Hematopoietic multipotent progenitor cell treated with erythropoietin and hydrocortisone succinate and interleukin-3 and kit ligand, for 4 days (in vitro differentiated cells): ENCODE measurements at places on chromosomes 16 and 17.

DNA sequence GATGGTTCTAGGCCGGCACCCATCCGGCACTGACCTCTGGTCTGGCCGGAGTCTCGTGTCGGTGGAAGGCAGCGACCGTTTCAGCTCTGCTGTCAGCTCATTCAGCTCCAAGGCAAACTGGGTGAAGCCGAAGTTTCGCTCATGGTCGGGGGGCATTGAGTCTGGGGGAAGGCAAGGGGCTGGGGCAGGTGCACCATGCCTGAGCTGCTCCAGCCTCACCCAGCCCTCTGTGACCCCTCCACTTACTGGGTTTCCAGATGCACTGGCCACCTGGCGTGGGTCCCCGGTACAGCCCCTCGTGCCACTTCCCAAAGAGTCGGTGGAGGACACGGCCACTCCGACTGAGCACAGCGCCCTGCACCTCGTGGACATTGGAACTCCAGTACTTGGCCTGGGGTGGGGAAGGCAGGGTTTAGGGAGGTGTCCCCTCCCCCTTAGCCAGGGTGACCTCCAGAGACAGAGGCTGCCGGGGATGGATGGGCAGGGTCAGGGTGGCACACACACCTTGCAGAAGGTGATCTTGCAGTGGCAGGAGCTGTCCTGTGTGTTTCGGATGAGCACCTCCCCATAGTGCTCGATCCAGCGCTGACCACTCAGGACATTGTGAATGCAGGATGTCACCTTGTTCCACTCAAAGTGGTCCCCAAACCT is 12.6 kb downstream of the OSBPL7 start:
- no peak for DNase-seq

GRCh38 chr16:351804-352520 is 561 bp downstream of the AXIN1 start:
- peak; percentile 53 for DNase-seq

DNA sequence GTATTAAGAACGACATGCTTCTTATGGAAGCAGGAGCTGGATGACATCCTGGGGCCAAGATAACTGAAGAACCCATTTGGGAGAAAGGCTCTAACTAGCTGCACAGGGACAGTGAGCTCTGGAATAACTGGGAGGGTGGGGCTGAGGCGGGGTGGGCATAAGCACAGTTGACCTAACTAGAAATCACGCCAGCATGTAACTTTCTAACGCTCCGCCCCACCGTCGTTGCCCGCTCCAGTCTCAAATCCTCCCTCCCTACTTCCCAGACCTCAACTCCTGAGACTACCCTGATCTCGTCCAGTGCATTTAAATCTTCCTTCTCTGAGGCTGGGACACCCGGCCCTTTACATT is 436 bp downstream of the PHB1 start:
- DNase-seq = no peak

GRCh38 chr16:50201787-50202186 is 48.7 kb downstream of the TENT4B start:
- DNase-seq = no peak

DNA sequence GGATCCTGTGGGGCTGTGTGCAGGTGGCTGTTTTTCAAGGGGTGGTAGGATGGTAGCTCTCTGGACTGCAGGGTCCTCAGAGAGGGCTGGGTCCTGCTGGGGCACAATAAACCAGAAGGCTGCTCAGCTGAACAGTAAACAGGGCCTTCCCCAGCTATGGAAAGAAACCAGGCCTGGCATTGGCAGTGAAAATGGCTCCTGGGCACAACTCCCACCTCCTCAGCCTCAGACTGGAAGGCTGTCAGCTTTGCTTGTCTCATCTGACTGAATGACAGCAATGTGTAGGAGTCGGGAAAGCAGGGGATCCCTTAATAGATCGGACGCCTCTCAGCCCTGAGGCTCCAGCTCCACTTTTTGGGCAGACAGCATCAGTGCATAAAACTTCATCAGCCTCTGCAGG is 59.8 kb upstream of the NLRP1 start:
- DNase-seq = no peak

- no peak for DNase-seq
Observed at GRCh38 chr17:30340801-30341356, 7.0 kb upstream of the TMIGD1 start.

GRCh38 chr16:25868706-25869370 is 177.1 kb downstream of the HS3ST4 start:
- no peak for DNase-seq

DNA sequence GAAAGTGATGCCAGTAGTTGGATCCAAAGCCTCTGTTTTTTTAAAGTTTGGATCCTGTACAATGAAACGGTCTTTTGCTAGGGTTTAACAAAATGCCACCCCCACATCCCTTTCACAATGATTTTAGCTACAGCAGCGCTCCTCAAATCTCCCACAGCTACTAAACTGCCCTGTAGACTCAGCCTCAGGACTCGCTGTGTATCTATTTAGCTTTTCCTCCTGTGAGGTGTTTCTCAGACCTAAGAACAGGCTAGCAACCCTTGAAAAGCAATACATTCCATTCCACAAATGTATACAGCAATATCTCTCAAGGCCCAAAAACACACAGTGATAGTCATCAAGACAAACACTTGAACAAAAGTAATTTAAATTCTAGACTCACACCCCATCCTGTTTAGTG is 206.4 kb downstream of the ZFHX3 start:
- no peak for DNase-seq

DNA sequence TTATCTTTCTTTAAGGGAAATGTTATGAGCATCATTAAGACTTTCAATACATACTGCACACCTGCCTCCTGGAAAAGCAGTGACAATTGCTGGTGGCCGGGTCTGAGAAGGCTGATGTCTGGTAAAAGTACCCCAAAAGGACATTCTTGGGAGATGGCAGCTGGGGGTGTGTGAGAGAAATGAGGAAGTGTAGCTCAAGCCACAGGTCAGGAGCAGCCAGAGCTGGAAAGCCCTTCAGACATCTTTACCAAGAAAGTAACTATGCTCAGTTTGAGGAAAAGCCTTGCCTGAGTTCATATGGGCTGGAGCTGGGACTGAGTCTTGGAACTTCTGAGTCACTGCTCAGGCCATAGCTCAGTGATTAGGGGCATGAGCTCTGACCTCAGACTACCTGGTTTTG is 94.7 kb upstream of the N4BP1 start:
- no peak for DNase-seq

DNA sequence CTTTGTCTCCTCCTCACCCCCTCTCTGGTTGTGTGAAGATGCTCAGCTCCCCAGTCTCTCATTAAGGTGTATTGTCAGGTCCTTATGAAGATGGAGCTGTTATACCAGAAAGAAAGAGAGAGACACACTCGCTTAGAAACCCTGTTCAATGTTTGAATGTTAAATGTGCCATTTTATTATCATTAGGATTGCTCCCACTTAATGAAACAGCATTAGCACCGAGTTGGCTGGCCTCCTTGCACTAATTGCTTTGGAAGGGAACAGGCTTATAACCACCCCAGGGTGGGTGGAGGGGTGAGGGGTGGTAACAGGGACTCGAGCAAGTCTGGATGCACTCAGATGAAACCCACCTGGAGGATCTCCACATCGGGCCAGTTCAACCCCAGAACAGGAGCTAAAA is 14.4 kb downstream of the PIPOX start:
- DNase-seq = no peak

- no peak for DNase-seq
Observed at GRCh38 chr17:45681706-45682105, 102.4 kb upstream of the CRHR1 start.

DNA sequence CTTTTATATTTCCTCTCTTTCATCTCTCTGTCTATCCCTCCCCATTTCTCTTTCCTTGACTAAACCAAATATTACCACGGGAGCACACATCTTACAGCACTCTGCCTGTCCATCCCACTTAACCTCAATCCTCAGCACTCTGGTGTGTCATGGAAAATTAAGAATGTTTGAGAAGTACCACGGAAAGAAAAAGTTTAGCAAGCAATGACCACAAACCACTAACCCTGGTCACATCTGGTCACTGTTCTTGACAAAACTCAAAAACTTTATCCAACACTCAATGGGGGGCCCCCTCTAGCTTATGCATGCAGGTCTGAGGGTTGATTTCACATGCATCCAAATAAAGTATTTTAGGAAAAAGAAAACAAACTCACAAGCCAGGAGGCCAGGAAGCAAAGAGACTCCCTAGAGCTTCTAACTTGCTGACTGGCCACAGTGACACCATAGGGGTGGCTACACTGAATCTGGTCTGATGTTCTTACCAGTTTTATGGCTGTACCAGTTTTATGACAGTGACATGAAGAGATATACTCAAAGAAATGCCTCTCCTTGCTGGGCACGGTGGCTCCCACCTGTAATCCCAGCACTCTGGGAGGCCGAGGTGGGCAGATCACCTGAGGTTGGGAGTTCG is 229.2 kb downstream of the STX8 start:
- DNase-seq = peak; percentile 66

DNA sequence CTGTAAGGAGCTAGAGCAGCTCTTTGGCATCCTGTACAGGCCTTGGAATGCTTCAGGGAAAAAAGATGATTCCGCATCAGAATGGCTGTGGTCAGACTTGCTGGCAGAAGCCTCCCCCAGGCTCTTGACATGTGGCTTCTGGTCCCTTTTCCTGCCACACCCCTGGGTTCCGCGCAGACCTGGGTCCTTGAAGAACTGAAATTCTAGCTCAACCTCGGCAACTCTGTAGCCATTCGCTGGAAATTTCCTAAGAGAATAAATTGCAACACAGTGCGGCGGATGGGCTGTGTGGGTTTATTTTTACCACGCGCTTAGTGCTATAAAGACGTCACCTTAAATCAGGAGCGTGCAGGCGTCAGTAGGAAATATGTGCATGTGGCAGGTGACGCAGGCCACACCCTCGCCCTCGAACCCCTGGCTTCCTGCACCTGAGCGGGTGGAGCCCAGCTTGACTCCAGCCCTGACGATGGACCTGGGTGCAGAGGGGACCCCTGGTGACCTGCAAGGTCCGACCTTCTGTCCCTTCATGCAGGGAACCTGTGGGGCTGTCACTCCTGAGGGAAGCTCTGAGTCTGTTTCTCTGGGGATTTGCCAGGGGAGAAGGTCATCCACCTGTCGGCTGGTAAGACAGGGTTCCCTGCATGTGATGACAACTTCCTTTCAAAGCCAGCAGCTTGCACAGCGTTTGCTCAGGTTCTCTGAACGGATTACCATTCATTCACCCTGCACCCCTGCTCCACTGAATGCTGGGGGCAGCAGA is 46.3 kb downstream of the METRNL start:
- peak; percentile 73 for DNase-seq

DNA sequence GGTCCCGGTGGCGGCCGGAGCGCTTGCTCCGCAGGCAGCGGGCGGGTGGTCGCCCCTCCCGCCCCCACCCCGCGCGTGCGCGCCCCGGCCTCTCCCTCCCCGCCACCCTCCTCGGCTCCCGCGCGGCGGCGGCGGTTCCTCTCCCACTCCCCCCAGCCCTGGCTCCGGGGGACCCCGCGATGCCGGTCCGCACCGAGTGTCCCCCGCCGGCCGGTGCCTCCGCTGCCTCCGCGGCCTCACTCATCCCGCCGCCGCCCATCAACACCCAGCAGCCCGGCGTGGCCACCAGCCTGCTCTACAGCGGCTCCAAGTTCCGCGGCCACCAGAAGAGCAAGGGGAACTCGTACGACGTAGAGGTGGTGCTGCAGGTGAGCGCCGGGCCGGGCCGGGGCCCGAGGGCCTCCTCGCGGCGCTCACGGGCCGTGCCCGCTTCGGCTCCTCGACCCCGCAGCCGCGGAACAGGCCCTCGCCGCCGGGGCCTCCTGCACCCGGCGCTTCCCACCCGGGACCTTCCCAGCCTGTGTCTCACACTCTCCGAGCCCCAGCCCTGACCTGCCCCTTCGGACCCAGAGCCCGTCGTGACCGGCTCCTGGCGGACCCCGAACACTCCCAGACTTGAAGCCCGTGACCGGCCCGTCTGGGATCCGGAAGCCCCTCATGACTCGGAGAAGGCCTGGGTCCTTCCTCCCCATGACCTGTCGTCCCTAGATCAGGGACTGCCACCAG is 490 bp downstream of the GID4 start:
- DNase-seq = peak; percentile 55
